Activated T-cell treated with anti-CD3 and anti-CD28 coated beads, Interleukin-2, amount 50 U/mL, for 48 hours (primary cell): ENCODE measurements at places on chromosomes 5 and 9.

DNA sequence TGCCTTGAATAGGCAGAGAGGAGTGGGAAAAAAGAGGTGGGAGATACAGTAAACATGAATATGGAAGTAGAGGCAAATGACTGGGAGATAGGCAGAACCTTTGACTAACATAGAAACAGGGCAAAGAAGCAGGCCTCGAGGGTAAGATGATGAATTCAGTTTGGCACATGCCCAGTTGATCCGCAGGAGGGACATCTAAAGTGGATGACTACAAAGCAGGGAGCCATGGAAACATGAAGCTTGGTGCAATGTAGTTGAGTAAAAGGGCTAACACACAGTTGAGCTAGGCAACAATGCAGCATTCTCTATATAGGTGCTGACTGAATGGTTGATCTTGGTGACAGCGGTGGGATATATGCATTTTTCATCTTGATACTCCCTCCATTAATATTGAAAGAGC lies 253.8 kb downstream of the DMRT2 start:
- DNase-seq: no peak

DNA sequence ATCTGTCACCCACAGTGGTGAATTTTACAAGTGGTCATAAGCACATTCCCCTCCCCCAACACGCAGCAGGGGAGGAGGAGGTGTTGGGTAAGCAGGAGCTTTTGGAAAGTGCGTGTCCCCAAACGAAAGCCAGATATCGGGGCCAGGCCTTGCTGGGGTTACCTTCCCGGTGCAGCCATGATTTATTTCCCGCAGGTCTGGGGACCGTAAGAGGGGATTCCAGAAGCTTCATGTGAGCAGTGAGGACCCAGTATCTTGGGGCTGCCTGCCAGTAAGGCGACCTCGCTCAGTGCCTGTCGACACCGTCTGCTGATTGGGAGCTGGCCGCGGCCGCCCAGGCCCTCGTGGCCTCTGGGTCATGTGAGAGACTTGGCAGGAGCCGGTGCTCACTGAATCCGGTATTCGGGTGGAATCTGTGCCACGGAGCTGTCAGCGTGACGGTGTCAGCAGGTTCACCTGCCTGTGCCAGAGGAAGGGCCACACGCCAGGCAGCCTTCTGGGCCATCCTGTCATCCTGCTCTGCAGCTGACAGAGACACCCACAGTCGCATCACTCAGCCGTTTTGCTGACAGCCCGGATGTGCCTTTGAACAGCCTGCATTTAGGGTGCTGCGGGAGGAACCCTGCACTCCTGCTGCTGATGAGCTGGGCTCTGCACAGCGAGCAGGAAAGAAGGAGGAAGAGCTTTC lies 37.3 kb downstream of the SEC61B start:
- DNase-seq: peak; percentile 49

GRCh38 chr5:14213253-14213652 lies 70.1 kb downstream of the TRIO start:
- no peak for DNase-seq

- DNase-seq: no peak
Observed at GRCh38 chr5:103203226-103203625, 55.3 kb upstream of the MACIR start.

- no peak for DNase-seq
Observed at GRCh38 chr5:163407034-163407655, 30.2 kb upstream of the CCNG1 start.

DNA sequence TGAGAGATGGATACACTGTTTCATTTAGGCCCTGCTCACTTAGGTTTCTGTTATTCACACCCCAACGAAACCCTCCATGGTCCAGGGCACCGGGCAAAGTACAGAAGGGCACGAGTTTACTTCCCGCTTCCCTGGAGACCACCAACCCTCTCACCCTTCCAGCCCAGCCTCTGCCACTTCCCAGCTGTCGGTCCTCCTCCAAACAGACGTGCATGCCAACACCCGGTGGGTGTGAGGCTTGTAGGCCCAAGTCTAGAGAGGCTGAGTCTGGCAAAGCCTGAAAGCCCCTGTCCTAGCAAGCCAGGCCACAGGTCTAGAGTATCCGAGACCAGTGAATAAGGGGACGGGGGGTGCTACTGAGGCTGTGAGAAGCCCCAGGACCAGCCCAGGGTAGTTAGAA lies 7.1 kb upstream of the FGFR4 start:
- no peak for DNase-seq
